Lower lobe of right lung (tissue), 2 donors: ENCODE measurements at places on chromosomes 5 and 9. TPM values are rescaled to one million over a fixed set of nuclear protein-coding genes. Genes with fewer than 3 reads are reported as not detected.

GRCh38 chr5:84450617-84451414, 66.1 kb upstream of the EDIL3 start:
- no peaks in the 10 kb centered on the region for H3K4me1 ChIP-seq
- no peak overlapping the region for H3K4me3 ChIP-seq
- no peaks in the 10 kb centered on the region for H3K36me3 ChIP-seq

ADGRD2 gene
- not detected for total RNA-seq

IFNA21 gene
- not detected for total RNA-seq

- H3K4me1 ChIP-seq = no peaks in the 10 kb centered on the region
- no peak overlapping the region for H3K27ac ChIP-seq
- H3K4me3 ChIP-seq = no peak overlapping the region
- no peak for DNase-seq
- H3K36me3 ChIP-seq = no peaks in the 10 kb centered on the region
These were observed 91.9 kb downstream of the JAKMIP2 start for GRCh38 chr5:147690595-147690994.

GRCh38 chr9:116817762-116818161, 130.7 kb downstream of the TRIM32 start:
- no peak for DNase-seq
- H3K4me1 ChIP-seq = no peaks in the 10 kb centered on the region
- H3K36me3 ChIP-seq = no peaks in the 10 kb centered on the region
- no peak overlapping the region for H3K27ac ChIP-seq
- no peak overlapping the region for H3K4me3 ChIP-seq

BTNL3 gene
- total RNA-seq = not detected

DNA sequence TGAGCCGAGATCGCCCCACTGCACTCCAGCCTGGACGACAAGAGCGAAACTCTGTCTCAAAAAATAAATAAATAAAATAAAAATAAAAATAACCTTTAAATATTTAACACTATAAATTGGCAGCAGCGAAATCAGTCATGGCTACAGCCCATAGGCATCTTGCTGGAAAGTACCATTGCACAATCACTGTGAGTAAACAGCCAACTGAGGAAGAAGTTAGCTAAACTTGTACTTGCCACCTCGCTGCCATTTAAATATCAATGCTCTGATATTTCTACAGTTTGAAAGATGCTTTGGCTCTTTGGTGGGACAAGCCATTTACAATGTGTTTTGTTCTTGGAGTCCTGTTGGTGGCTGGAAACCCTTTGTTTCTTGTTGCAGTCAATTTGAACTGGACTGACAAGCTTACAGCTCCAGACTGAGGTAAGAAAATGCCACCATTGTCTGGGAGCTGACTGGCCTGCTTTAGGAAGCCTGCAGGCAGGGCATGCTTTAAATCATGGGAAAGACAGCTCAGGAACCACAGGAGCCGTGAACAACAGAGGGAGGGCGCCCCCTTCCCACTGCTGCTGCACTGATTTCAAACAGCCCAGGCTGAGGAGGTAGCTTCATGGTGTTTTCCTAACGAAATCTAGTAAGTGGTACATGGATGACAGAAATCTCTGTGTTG, 322.8 kb upstream of the RFX3 start:
- H3K4me3 ChIP-seq = no peak overlapping the region
- H3K27ac ChIP-seq = no peak overlapping the region
- no peak for DNase-seq
- no peaks in the 10 kb centered on the region for H3K27me3 ChIP-seq
- H3K4me1 ChIP-seq = no peaks in the 10 kb centered on the region

PTPDC1 gene
- 11.0 TPM for total RNA-seq

DNA sequence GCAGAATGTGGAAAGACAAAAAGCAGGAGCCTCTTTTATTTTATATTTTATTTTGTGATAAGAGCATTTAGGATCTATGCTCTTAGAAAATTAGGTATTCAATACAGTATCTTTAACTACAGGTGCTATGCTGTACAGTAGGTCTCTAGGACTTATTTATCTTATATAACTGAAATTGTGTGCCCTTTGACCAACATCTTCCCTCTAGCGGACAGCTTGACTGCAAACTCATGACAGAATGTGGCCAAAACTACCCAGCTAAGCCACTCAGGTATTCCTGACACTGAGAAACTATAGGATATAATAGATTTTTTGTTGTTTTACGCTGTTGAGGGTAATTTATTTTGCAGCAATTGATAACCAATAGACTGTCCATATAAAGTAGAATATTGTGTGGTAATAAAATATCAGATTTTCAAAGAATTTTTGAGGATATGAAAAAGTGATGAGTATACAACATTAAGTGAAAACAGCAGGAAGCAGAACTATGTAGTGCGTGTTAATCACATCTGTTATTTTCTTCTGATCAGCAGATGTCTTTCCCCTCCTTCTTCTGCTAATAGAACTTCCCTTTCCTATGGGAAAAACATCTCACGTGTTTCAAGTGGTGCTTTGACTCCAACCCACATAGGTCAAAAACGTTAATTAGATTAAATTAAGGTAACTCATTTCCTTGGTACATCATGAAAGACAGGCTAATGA, 69.9 kb upstream of the SELENOP start:
- H3K4me3 ChIP-seq = no peak overlapping the region
- no peak for DNase-seq
- no peaks in the 10 kb centered on the region for H3K36me3 ChIP-seq
- no peaks in the 10 kb centered on the region for H3K27me3 ChIP-seq
- no peak overlapping the region for H3K27ac ChIP-seq
- peaks cover 7% of the 10 kb centered on the region for H3K4me1 ChIP-seq

SPINK5 gene
- total RNA-seq = 2.1 TPM

DNA sequence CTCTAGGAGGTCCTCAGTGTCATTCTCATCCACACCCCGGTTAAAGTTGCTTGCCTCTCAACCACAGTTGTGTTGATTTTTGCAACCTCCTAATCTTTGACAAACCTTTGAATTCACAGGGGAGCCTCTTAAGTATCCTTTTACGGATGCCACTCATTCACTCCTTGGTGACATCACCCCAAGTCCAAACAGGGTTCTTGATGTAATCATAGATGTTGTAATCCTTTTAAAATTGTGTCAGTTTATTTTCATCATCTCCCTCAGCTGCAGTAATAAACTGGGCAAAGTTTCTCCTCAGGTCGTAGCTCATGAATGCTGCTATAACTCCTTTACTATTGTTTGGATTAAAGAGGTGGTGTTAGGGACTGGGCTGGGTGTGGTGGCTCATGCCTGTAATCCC, 637.2 kb upstream of the NUDT12 start:
- no peaks in the 10 kb centered on the region for H3K27me3 ChIP-seq
- no peaks in the 10 kb centered on the region for H3K4me1 ChIP-seq
- no peak overlapping the region for H3K27ac ChIP-seq
- H3K36me3 ChIP-seq = no peaks in the 10 kb centered on the region
- H3K4me3 ChIP-seq = no peak overlapping the region
- no peak for DNase-seq

FOXD4 gene
- 0.32 TPM for total RNA-seq
